ENCODE measurements at places on chromosomes 5 and 9.
A peak's percentile ranks its signal among the peaks of the same experiment; 100 is the strongest.

DNA sequence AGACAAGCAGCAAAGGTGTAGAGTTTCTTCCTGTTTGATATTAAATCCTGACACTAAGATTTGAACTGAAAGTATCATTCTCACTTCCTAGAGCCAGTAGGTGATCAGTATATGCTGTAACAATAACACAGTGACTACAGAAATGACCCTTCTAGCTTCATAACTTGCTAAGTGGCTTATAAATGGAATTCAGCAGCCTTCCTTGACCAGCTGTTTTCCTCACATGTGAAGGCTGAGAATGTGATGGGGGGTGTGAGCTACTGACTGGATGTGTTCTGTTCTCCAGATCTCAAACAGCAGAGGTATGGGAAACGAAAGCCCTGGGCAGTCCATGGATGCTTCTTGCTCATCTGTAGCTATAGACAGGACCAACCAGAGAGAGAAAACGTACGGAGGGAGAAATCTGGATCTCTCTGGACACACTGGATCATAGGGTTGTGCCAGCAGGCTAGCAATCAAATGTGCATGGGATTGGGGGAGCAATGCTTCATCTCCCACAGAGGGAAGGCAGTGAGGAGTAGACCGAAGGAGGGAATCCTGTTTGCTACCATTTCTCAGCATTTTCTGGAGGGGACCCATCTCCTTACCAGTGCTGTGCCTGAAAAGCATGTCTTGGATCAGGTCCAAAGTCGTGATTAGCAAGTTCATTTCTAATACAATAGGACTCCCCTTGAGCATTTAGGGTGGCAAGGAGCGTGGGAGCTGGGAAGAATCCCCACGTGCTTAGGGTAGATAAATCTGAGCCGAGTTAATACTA, 39.4 kb downstream of the TNFAIP8 start:
- DNase-seq = no peak

DNA sequence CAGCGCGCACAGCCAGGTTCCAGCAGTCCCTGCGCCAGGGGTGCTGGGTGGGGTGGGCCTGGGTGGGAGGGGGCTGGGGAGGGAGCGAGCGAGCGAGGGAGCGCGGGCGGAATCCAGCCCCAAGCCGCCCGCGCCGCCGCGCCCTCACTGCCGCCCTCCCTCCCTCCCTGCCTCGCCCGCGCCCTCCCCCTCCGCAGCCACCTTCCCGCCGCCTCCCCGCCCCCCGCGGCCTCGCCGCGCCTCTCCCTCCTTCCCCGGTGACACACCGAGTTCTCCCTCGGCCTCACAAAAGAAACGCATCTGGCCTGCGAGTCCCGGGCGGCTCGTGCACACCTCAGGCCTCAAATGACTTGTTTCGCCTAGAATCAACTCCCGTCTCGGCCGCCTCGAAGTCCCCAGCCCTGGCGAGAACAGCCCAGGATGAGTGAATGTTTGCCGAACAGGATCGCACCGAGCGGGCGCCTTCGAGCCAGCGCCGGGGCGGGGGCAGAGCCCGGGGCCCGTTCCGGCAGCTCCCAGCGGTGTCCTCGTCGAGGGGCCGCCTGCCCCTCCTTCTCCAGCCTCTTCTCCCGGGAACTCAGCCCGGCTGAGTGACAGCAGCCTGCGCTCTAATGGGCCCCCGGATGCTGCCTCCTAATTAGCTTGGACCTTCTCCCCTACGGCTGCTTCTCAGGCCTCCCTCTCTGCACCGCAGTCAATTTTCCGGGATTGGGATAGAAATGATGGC, 371 bp upstream of the PITX1 start:
- no peak for DNase-seq

GRCh38 chr9:124884376-124884775, 22.4 kb downstream of the ARPC5L start:
- no peak for DNase-seq

GRCh38 chr5:51214746-51215145, 168.5 kb upstream of the ISL1 start:
- DNase-seq = no peak

DNA sequence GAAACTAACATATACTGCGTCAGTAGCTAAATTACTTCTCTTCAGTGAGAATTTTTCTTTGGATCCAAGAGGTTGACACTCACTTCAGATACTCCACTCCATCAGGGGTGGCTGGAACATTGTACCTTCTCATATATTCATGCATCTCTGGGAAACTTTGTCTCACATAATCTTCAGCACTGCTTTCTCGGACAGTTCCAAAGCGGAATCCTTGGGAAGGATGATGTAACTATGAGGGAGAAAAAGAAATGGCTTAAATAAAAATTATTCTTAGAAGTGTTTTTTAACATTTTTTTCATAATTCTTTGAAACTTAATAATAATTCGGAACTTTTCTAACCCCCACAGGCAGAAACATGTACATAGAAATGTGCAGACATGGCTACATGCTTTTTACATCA, 33.4 kb upstream of the PPP3R2 start:
- no peak for DNase-seq

DNA sequence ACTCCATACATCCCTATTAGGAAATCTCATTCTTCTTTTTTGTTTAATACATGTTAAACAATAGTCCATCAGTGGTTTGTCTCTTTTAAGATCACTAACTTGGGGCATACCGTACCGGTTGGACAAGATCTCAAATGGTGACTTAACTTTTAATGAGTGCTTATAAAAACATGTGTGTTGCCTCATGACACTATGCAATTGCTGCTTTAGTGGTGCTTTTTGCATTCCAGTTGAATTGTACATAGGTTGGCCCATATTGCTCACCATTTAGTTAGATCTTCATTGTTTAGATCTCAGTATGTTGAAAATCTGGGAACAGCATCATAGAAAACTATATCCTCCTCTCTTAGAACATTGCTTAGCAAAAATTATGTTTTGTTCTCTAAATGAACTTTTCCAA, 17.8 kb downstream of the C9orf85 start:
- no peak for DNase-seq

- no peak for DNase-seq
Measured at GRCh38 chr9:71685988-71686387, 82.3 kb downstream of the CEMIP2 start.

GRCh38 chr5:138874771-138875551, at the start of gene LRRTM2:
TSS of gene LRRTM2 (minus strand) at chr5:138875335. CDS start at chr5:138874911, 424 bp downstream.
- no peak for DNase-seq

- no peak for DNase-seq
Measured at GRCh38 chr9:14911046-14911445, 818 bp upstream of the FREM1 start.

DNA sequence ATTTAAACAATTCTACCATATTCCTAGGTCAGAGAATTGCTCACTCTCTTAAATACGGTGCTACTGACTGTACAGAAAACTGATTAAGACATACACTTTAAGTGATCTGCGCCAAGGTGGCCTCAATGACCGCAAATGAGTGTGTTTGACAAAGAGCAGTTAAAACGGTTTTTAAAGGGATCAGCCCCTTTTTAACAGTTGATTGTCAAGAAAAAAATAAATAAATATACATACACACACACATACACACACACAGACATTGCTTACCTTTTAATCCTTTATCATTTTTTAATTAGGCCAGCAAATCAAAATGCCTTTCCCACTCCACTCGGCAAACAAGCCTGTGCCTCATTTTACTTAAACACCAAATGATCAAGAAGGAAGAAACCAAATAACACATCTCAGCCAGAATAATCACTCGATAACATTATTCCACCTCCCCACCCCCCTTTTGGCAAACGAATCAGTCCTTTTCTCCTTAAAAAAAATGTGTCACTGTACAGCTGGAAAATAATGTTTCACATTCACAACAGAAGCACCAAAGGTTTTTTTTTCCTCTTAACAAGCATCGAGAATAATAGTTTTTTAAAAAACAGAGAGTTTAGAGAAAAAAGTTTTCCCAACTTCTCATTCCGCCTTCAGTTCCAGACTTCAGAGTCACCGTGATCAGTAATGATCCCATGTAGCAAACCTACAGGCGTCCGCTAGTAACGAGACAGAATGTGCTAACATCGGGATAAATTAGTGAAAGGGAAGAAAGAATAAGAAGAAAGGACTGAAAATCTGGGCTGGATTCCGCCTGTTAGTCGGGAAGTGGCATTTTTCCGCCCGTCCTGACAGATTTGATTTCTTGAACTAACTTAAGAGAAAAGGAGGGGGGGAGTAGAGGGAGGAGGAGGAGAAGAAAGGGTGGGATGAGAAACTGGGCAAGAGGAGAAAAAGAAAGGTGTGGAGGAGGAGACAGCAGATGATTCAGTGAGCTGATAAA, at the start of gene ZNF608:
ZNF608 (minus strand) TSS at position 712 of the 988 bp plus-strand sequence. CDS start 1,650 bp downstream, outside the sequence.
- peak; percentile 10 for DNase-seq

DNA sequence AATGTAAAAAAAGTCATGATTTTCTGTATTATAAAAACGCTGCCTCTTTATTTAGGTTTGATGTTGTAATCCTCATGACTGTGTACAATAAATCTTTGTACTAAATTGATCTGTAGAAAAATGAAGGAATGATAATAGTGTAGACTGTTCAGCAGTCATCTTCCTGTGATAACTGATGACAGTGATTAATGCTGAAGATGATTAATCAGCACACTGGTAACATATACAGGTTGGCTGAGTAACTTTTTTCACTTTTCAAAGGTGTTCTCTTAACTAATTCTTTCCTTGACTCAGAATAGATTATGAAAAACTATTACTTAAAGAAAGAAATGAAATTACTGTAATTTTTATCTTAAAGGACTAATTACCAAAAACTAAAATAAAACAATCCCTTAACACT, 122.5 kb downstream of the RFX3 start:
- DNase-seq = no peak

- DNase-seq = no peak
Measured at GRCh38 chr9:20985851-20986600, 45.4 kb downstream of the HACD4 start.

Data from inflammatory macrophage (primary cell).